ENCODE measurements at places on chromosomes 7 and 10.

GRCh38 chr10:103691723-103692435, 163.5 kb downstream of the SH3PXD2A start:
- no peak for DNase-seq

- DNase-seq: peak; percentile 97
These were observed 316.6 kb upstream of the ZNF32 start for GRCh38 chr10:43965033-43965917.

DNA sequence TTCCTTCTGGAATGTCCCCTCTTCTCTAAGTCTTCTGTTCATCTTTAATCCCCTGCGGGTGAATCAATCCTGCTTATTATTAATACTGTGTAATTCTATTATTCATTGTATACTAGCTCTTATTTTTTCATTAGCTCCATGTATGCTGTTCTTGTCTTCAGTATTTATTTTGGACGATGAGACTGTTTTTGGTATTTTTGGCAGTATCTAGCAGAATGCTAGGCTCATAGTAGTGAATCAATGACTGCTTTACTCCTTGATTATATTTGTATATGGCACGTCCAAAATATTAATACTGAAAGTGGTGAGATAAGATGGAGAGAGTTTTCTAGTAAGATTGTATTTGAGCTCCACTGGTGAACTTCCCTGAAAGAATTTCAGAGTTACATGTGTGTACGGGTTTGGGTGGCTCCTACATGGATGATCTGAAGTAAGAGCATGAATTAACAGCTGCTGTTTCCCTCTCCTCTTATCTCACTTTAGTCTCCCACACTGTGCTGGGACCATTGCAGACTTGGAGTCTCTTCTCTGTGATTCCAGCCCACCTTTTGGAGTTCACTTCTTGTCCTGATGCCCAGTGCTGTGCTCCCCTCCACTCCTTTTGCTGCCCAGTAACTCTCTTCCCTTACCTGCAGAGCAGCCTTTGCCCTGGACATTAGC, 226.0 kb downstream of the CDK14 start:
- no peak for DNase-seq

DNA sequence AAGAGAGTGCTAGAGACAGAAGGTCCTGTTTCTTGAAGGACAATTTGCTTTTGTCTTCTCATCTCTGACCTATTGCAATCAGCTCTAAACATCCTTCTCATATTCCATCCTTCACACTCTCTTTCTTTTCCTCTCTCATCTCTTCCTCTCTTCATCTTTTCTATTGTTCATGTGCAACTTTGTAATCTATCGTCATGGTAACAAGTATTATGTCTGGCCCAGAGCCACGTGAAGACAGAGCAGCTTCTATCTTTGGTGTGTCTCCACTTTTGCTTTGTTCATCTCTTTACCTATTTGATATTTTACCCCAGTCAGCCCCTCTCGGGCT, 104.9 kb upstream of the ABCB5 start:
- DNase-seq: no peak

GRCh38 chr10:115772606-115773005, 500.4 kb downstream of the GFRA1 start:
- DNase-seq: peak; percentile 76

DNA sequence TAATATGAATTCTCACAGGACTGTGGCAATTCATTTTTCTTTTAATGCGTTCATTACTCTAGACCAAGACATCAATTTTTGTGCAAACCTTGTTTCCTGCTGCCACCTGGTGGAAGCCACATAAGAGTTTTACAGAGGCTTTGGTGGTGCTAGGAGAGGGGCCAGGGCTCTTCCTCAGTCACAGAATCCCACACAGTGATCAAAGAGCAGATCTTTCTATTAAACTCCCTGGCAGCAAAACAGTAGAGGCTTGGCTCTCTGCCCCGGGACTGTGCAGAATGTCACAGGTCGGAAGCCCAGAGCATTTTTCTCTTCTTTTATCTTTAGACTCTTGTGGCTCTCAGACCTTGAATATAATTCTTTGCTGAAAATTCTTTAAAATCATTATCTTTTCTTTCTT, 506.4 kb upstream of the C7orf33 start:
- peak; percentile 3 for DNase-seq

- DNase-seq: no peak
These were observed 399.3 kb upstream of the PODXL start for GRCh38 chr7:131955679-131956078.

- peak; percentile 5 for DNase-seq
These were observed 51.4 kb upstream of the SCIN start for GRCh38 chr7:12518920-12519681.

DNA sequence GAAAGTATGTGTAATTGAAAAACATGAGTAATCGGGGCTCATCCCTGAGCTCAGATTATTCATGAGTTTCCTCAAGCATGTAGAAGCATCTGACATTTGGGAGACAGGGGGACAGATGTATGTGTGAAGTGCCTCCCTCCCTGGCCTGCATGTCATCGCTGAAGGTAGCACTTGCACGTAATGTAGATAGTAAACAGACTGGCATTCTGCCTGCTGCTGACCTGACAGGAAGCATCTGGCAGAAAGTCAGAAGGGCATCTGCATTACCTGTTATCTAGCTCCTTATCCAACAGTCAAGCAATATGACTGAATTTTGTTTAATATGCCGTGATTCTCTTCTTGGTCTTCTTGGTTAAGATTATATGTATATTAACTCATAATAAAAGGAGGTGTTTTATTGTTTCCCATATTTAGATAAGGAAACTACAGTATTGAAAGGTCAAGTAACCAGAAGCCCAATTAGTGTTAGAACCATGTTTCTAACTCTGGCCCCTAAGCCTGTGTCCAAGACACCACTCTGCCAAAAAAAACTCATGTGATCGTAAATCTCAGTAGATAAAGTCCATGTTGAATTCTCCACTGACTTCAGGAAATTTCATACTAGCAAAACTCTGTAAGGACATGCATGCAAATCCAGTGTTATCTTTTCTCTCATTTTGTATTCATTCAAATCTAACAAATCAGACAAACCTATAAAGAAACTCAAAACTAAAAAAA, 918.1 kb upstream of the MBL2 start:
- DNase-seq: no peak

- no peak for DNase-seq
These were observed 213.6 kb upstream of the TBX20 start for GRCh38 chr7:35467456-35467978.

GRCh38 chr7:106715730-106716129, 54.8 kb upstream of the CCDC71L start:
- no peak for DNase-seq

GRCh38 chr10:95229724-95230627, 35.9 kb downstream of the ACSM6 start:
- peak; percentile 99 for DNase-seq

- DNase-seq: no peak
These were observed 36.6 kb downstream of the GTF2IRD1 start for GRCh38 chr7:74489997-74490945.

DNA sequence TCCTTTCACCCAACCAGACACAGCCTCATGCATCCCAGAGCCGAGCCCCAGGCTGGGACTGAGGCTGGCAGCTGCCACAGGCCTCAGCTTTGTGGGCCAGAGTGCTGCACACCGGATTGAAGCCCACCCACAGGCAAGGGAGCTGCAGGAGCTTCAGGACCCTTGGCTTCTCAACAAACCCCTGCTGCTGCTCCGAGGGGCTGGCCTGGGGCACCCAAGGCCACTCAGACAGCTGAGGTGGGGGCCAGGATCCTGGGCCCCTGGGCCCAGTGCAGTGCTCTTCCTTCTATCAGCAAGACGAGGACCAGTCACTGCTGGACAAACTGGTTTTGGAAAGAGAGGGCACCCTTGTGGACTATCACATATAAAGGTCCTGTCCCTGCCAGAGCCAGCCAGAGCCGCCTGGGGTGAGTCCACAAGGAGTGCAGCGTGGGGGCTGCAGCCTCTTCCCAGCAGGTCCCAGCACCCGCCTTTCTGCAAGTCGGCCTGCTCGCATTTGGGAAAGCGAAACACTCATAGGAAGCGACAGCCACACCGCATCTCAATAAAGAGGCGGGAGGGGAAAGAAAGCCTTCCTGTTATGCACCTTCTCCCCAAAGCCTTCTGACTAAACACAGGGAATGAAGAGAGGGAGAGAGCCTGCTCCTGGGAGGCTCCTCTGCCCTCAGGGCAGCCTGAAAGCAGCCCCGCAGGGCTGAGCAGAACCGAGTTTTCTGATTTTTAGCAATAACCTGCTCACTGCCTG, 9.5 kb upstream of the TCERG1L start:
- no peak for DNase-seq

DNA sequence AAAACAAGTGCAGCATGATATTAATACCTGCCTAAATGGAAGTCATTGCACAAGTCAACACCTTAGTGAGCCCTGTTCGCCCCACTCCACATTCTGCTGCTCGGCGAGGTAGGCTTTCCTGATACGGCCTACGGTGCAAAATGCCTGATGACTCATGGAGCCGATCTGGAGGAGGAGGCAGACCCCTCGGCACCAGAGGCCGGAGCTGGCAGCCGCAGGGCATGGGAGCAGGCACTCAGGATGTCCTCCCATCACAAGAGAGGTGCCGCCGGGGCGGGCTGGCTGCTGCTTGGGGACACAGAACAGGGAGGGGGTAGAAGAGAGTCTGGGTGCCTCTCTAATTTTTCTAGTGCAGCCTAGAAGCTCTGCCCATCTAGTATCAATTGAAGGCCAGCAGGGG, 418.5 kb upstream of the MGMT start:
- peak; percentile 72 for DNase-seq

GRCh38 chr10:126904516-126904817, 761 bp upstream of the DOCK1 start:
- DNase-seq: no peak

GRCh38 chr7:2158331-2159175, 74.2 kb downstream of the MAD1L1 start:
- DNase-seq: no peak

- no peak for DNase-seq
These were observed 21.4 kb downstream of the VSTM4 start for GRCh38 chr10:49093922-49094321.

- DNase-seq: peak; percentile 34
These were observed 10.8 kb upstream of the RAMP3 start for GRCh38 chr7:45146531-45147379.

GRCh38 chr10:62636825-62637248, 167.7 kb upstream of the ADO start:
- DNase-seq: no peak

GRCh38 chr10:93701866-93702209, 554 bp downstream of the FRA10AC1 start:
- DNase-seq: peak; percentile 35

GRCh38 chr10:133418289-133418993, 6.0 kb downstream of the SPRN start:
- DNase-seq: no peak

Data from M059J (cell line).